ENCODE measurements at places on chromosomes 11 and 22. TPM values are rescaled to one million over a fixed set of nuclear protein-coding genes. Genes with fewer than 3 reads are reported as not detected.

DNA sequence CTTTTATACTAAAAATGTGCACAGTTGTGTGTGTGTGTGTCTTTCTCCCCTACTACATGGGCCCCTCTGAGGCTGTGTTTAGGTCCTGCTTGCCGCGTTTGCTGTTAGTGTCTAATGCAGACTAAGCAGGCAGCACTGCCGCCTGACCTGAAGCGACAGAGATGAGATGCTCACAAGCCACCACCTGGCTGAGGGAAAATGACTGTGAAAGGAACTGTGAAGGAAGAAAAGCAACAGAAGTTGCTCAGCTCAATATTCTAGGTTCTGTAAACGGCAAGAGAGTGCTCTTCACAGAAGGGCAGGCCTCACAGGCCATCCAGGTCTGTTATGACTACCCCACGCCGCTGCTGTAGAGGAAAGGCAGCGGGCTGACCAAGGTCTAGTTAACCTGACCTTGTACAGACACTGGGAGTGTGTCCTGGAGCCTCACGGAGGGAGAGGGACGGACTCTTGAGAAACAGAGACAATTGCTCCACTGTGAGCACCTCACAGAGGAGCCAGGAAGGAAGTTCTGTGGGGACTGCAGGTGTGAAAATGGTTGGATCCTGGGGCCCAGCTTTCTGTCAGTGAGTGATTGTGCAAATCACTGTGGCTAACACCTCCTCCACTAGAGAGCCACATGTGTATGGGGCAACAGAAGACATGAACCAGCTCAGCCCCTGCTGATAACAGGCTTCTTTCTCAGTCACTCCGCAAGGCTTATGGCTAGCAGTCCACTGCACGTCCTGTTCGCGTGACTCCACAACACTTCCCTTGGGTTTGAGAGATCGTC lies 31.3 kb upstream of the YPEL1 start:
- H3K27ac ChIP-seq: no peak overlapping the region
- no peaks in the 10 kb centered on the region for H3K4me1 ChIP-seq
- H3K4me3 ChIP-seq: no peak overlapping the region

DNA sequence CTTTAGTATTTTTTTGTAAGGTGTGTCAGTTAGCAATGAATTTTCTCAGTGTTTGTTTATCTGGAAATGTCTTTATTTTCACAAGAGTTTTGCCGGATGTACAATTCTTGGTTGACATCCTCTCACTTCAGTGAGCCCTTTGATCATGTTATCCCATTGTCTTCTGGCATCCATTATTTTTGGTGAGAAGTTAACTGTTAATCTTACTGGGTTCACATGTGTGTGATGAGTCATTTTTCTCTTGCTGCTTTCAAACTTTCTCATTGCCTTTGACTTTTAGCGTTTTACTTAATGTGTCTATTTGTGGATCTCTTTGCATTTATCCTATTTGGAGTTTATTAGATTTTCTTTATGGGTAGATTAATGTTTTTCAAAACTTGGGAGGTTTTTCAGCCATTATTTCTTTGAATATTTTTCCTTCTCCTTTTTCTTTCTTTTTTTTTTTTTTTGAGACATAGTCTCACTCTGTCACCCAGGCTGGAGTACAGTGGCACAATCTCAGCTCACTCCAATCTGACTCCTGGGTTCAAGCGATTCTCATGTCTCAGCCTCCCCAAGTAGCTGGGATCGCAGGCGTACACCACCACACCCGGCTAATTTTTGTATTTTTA lies 100.5 kb upstream of the RRM1 start:
- H3K4me3 ChIP-seq: no peak overlapping the region
- H3K36me3 ChIP-seq: no peaks in the 10 kb centered on the region
- no peaks in the 10 kb centered on the region for H3K4me1 ChIP-seq
- no peak for DNase-seq
- no peak overlapping the region for H3K27ac ChIP-seq

DNA sequence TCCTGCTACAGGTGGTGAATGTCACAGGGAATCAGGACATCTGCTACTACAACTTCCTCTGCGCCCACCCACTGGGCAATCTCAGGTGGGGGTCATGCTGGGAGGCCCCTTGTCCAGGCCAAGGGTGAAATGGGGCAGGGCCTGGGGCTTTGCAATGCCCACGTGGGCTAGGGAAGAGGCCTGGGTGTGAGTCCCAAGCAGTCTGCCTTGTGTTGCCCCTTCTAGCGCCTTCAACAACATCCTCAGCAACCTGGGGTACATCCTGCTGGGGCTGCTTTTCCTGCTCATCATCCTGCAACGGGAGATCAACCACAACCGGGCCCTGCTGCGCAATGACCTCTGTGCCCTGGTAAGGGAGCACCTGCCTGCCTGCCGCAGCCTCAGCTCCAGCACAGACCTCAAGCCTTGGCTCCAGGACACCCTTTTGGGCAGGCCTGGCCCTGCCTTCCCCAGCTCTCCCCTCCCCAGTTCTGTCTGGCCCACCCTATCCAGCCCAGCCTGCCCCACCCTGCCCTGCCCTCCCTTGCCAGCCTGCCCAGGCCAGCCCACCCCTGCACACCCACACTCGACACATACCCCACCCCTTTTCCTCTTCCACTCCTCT lies 9.1 kb upstream of the TAGLN start:
- H3K27ac ChIP-seq: no peak overlapping the region
- DNase-seq: no peak
- H3K4me3 ChIP-seq: no peak overlapping the region
- no peaks in the 10 kb centered on the region for H3K27me3 ChIP-seq

DNA sequence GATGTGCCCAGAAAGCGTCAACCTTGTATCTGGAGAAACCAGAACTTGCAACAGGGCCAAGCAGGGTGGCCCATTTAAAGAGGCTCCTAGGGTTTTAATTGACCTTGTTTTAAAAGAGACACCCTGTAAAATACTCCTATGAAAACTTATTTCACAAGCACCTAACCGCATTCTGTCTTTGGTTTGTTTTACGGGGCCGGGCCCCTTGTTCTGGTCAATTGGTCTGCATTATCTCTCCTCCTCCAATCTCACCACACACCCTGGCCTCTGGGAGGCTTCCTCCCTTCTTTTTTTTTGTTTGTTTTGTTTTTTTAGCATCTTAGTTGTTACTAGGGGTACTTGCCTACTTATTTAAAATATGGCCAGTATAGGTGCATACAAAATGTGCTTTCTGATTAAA lies 4.7 kb downstream of the EHF start:
- H3K27ac ChIP-seq: peak overlapping the region; percentile 94
- DNase-seq: no peak

GRCh38 chr11:134372961-134373360 lies 39.1 kb downstream of the B3GAT1 start:
- no peak overlapping the region for H3K4me3 ChIP-seq
- H3K36me3 ChIP-seq: no peaks in the 10 kb centered on the region
- H3K4me1 ChIP-seq: no peaks in the 10 kb centered on the region
- H3K27ac ChIP-seq: no peak overlapping the region

GRCh38 chr11:76825726-76826396 lies 34.9 kb upstream of the ACER3 start:
- H3K27ac ChIP-seq: peak overlapping the region; percentile 70
- H3K36me3 ChIP-seq: no peaks in the 10 kb centered on the region
- H3K4me3 ChIP-seq: no peak overlapping the region
- no peak for DNase-seq
- no peaks in the 10 kb centered on the region for H3K27me3 ChIP-seq

- no peak overlapping the region for H3K4me3 ChIP-seq
- H3K4me1 ChIP-seq: no peaks in the 10 kb centered on the region
- H3K36me3 ChIP-seq: no peaks in the 10 kb centered on the region
- no peaks in the 10 kb centered on the region for H3K27me3 ChIP-seq
Observed at GRCh38 chr11:11486423-11486822, 133.4 kb upstream of the CSNK2A3 start.

DNA sequence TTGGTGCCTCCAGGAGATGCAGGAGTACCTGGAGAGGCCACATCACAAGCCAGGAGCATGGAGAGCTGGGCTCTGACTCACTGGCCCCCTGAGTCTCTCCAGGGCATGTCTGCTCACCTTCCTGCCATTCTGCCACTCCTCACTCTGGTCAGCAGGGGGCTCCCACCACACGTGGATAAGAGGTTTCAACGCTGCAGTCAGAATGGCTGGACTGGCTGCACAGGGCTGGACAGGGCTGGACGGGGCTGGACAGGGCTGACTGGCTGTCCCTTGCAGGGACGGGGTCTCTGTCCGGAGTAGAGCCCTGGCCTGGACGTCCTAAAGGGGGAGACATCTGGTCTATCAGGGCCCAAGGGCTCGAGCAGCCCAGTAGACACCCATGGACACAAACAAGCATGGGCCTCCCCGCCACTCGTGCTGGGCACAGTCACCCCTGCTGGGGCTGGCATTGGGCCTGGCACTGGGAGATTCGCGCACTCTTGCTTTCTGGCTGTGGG lies 34.6 kb downstream of the CYTH4 start:
- H3K4me1 ChIP-seq: no peaks in the 10 kb centered on the region
- H3K36me3 ChIP-seq: no peaks in the 10 kb centered on the region
- no peak overlapping the region for H3K4me3 ChIP-seq
- peak; percentile 62 for DNase-seq

DNA sequence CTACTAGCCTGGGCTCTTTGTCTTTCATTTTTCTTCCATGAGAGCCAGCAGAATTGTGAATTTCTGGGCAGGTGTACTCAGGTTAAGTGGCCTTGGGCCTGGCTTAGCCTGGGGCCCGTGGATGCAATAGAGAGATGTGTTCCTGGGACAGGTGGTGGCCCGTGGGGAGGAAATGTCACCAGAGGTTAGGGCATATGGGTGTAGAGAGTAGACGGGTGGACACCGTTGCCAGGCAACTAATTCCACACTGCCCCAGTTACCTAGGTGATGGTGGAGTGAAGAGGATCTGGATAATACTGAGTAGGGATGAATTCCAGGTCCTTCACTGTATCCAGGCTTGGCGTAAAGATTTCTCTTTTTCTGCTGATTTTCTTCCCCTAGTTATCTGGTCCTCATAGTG lies 175.0 kb downstream of the INSC start:
- H3K4me1 ChIP-seq: no peaks in the 10 kb centered on the region
- no peaks in the 10 kb centered on the region for H3K27me3 ChIP-seq
- no peak for DNase-seq
- H3K36me3 ChIP-seq: no peaks in the 10 kb centered on the region

- no peaks in the 10 kb centered on the region for H3K36me3 ChIP-seq
- no peaks in the 10 kb centered on the region for H3K27me3 ChIP-seq
- DNase-seq: peak; percentile 19
- H3K4me1 ChIP-seq: no peaks in the 10 kb centered on the region
Observed at GRCh38 chr11:71130106-71130505, 122.3 kb downstream of the SHANK2 start.

- no peak overlapping the region for H3K27ac ChIP-seq
- H3K27me3 ChIP-seq: no peaks in the 10 kb centered on the region
- peaks cover 4% of the 10 kb centered on the region for H3K4me1 ChIP-seq
- no peaks in the 10 kb centered on the region for H3K36me3 ChIP-seq
- H3K4me3 ChIP-seq: no peak overlapping the region
- no peak for DNase-seq
Observed at GRCh38 chr11:70885281-70886231, 366.8 kb downstream of the SHANK2 start.

GRCh38 chr22:26804911-26805539 lies 147.6 kb downstream of the MIAT start:
- no peak overlapping the region for H3K4me3 ChIP-seq
- no peak for DNase-seq
- no peaks in the 10 kb centered on the region for H3K4me1 ChIP-seq

- no peaks in the 10 kb centered on the region for H3K27me3 ChIP-seq
- H3K27ac ChIP-seq: no peak overlapping the region
- no peak overlapping the region for H3K4me3 ChIP-seq
- DNase-seq: no peak
Observed at GRCh38 chr11:58659404-58659803, 36.9 kb downstream of the CNTF start.

DNA sequence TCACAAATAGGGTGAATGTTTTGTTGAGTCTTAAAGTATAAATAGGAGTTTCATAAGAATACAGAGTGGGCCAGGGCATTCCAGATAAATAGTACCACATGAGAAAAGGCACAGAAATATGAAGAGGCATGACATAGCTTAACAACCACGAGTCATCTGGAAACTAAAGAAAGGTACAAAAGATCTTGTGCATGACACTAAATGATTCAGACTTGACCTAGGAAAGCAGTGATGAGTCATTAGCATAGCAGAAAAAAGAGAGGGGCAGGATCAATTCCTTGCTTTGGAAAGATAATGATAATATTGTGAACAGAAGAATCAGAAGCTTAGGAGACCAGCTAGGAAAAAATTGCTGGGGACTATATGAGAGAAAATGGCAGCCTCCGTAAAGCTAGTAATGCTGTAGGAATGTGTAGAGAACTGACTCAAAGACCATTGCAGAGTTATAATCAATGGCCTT lies 47.6 kb upstream of the FIBIN start:
- H3K27me3 ChIP-seq: no peaks in the 10 kb centered on the region
- H3K27ac ChIP-seq: peak overlapping the region; percentile 23
- DNase-seq: no peak
- H3K4me3 ChIP-seq: no peak overlapping the region
- no peaks in the 10 kb centered on the region for H3K4me1 ChIP-seq
- no peaks in the 10 kb centered on the region for H3K36me3 ChIP-seq

DNA sequence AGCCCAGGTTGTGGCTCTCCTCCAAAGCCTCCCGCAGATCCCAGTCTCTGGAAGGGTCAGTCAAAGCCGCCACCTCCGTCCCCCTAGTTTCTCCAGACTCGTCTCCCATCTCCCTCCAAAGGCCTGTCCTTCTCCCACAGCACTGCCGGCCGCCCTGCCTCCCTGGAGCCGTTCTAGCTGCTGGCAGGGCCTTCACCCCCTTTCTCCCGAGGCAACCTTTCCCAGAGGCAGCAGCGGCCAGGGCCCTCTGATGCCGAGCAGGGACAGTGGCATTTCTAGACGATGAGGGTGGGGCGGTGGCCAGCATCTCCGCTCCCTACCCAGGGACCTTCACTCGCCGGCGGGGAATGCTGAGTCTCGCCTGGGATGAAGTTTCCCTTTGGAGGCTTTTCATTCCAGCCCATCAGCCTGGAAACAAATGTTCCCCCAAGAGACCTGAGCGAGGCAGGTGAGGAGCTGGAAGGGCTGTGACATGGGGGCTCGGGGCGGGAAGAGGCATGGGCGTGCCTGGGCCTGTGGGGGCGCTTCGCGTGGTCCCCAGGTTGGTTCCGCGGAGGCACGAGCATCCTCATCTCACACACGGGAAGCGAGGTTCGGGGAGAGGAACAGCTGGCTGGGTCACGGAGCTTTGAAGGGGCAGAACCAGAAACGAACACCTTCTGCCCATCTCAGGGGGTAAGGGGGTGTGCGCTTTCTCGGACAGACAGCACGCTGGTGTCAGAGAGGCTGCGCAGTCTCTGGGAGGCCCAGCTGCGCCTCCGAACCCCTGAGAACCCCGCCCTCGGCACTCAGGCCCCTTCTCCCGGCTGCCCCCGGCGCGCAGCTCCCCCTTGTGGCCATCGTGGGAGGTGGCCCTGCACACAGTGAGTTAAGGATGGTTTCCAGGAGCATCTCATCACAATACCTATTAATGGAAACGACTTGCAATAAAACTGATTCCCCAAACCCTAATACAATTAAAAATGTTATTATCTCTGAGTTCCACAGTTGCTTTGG lies 18.1 kb upstream of the KLHL35 start:
- H3K36me3 ChIP-seq: no peaks in the 10 kb centered on the region
- no peak for DNase-seq
- H3K27ac ChIP-seq: no peak overlapping the region
- no peaks in the 10 kb centered on the region for H3K4me1 ChIP-seq
- H3K27me3 ChIP-seq: no peaks in the 10 kb centered on the region

- H3K4me1 ChIP-seq: no peaks in the 10 kb centered on the region
- DNase-seq: no peak
- H3K27ac ChIP-seq: no peak overlapping the region
- no peaks in the 10 kb centered on the region for H3K27me3 ChIP-seq
Observed at GRCh38 chr11:112366777-112367176, 106.1 kb upstream of the PLET1 start.

The HORMAD2 gene
- not detected for total RNA-seq

The SCGB1A1 gene
- total RNA-seq: not detected

The MRGPRX2 gene
- not detected for total RNA-seq

The CDK2AP2 gene
- total RNA-seq: 32.1 TPM

The CHRDL2 gene
- not detected for total RNA-seq

The FAM180B gene
- not detected for total RNA-seq

The TMEM9B gene
- total RNA-seq: 37.1 TPM
